Activated CD4-positive, alpha-beta T cell treated with anti-CD3 and anti-CD28 coated beads, Interleukin-2, amount 50 U/mL, for 16 hours (primary cell): ENCODE measurements at places on chromosomes 6 and 20.
A peak's percentile ranks its signal among the peaks of the same experiment; 100 is the strongest.

DNA sequence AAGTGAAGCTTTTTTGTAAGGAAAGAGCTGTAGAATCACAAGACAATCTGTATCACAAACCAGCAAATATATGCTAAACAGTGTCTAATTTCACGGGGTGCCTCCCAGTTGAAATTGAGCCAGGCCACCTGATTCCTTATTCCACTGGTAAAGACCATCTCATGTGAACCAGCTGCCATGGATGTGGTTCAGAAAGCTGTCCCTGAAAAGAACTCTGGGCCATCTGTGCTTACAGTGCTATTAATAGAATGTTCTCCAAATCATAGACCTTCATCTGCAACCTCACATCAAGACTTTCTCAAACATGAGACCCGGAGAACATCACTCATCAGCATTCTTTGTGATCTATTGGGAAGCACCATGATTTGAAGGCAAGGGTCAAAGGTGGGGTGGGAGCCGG is 89.7 kb downstream of the FBXO5 start:
- DNase-seq, result no peak

- DNase-seq, result peak; percentile 87
These were observed 5.8 kb upstream of the USP45 start for GRCh38 chr6:99520855-99521632.

DNA sequence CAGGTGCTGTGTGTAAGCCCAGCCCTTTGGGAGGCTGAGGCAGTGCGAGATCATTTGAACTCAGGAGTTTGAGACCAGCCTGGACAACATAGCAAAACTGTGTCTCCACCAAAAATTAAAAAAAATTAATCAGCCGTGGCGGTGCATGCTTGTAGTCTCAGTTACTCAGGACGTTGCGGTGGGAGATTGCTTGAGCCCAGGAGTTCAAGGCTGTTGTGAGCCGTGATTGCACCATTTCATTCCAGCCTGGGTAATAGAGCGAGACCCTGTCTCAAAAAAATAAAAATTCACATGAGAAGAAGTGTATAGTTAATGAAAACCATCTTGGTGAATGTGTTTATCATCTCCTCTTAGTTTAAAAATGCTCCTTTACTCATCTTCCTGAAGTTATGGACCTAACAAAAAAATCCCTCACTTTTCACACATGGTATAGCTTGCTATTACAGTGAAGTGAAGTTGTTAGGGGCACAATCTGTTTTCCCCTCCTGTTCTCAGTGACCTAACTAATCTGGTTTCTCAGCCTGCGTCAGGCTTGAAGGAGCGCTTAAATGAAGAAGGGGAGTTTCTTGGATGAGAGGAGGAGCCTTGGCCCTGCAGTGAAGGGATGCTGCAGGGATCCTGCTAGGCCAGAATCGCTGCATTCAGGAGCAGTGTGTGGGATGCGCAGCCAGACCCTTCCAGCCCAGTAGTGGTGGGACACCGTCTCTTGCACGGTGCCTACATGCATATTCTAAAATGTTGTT is 45.3 kb downstream of the JARID2 start:
- no peak for DNase-seq

- no peak for DNase-seq
These were observed 591.1 kb downstream of the PTPRT start for GRCh38 chr20:42598581-42598980.

DNA sequence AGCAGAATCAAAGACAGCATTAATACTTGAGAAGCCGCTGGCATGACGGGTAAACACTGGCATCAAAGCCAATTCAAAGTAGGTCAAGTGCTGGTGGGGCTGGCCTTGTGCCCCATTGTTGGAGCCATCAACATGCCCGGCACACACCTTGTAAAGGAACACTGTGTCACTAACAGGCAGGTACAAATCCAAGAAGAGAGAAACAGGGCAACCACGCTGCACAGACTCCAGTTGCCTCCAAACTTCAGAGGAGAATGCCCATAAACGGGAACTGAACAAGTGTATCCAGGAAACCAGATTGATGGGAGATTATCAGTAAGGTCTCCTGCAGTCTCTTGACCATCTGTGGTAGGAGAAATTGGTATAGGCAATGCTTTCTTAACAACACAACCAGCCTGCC is 127.0 kb upstream of the STXBP5 start:
- no peak for DNase-seq

GRCh38 chr20:37902504-37903313 is at the start of gene VSTM2L:
Gene VSTM2L (plus strand): TSS chr20:37903127. CDS start chr20:37903351, 224 bp downstream.
- DNase-seq, result peak; percentile 29

DNA sequence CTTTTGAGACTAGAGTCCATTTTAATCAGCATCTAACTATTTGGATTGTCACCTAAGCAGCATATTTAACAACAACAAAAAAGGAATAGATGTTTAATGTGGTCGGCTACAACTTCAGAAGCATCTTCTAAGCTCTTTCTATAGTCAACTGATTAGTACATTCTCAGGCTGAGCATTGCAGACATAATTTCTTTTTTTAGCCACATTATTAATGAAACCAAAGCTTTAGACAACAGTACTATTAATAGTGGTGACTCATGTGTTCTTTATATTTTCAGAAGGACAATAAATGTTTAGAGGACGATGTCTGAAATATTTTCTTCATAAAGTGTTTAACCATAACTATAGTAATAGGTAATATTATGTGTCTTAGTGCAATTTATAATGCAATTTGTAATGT is 52.4 kb downstream of the TPD52L1 start:
- DNase-seq, result no peak

- DNase-seq, result no peak
These were observed 110.6 kb downstream of the BACH2 start for GRCh38 chr6:90186026-90186425.

GRCh38 chr6:45818655-45819054 is 197.0 kb downstream of the CLIC5 start:
- no peak for DNase-seq

- peak; percentile 76 for DNase-seq
These were observed 2.7 kb downstream of the SLC32A1 start for GRCh38 chr20:38726804-38727606.

DNA sequence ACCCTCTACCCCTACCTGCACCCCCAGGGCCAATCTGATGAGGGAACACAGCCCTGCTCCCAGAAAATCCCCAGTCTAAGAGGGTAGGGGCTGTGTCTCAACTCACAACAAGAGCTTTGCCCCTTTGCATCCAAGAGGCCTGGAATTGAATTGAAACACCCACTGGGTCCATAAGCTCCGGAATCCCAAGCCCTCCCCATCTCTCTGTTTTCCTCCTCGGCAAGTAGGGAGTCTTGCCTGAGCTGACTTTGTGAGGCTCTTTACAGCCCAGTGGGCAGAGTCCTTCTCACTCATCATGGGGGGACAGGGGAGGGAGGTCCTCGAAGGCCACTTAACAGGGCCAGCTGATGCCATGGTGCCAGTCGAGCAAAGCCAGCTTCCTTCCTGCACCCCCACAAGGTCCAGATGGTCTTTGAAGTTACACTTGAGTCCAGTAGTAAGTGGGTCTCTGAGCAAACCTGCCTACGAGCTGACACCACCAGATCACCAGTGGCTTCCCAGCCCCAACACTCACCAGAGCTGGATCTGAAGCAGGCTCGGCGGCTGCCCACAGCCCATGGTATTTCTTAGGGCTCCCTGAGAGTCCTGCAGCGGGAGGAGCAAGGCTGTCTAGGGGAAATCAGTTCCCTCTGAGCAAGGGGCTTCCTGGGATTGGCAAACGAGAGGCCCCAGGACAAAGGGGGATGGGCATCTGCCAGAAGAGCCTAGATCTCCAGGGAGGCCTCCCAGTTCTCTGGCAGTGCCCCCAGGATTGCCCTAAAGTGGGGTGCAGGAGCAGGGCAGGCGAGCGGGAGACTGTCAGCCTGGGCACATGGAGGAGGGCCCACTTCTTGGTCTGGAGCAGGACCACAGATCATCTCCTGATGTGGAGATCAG is 144.5 kb downstream of the VEGFA start:
- no peak for DNase-seq

- no peak for DNase-seq
These were observed 34.9 kb downstream of the GCM1 start for GRCh38 chr6:53113742-53114141.

DNA sequence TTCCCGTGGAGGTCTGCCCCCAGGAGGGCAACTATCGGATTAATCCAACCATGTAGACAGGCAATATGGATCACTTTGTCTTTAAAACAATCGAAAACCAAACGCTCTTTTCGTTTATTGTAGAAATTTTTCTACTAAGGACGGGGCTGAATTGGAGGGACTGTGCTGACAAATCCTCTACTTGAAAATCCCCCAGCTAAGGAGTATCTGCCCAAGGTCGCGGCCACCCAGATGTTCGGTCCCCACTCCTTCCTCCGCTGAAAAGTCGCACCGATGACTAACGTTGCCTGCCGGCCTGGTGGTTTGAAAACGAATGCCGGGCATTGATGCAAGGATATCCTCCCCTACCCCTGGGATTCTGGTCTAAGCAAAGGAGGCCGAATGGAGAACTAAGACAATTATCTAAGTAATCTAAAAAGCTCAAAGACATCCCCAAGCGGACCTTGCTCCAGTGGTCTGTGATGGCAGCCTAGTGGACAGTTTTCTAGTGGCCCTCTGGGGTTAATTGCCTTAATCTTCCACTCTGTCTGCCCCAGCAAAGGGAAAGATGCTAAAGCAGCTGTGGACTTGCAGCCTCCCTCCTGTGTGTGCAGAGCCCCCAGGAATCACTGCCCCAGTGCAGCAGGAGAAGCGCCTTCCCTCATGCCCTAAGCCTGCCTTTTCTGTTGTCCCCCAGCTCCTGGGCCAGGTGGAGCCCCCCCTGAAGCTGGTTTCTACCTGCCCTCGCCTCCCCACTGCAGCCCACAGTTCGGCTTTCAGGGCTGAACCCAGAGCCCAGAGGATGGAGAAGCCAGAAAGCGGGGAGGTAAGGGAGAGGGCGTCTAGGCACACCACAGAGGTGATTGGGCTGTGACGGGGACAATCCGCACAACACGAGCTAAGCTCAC is 3.6 kb upstream of the FOXC1 start:
- no peak for DNase-seq

GRCh38 chr6:27139756-27140579 is 107.5 kb upstream of the PRSS16 start:
- no peak for DNase-seq

- no peak for DNase-seq
These were observed 16.7 kb downstream of the KCTD20 start for GRCh38 chr6:36459501-36459900.

GRCh38 chr6:3076320-3076719 is 8.0 kb downstream of the RIPK1 start:
- no peak for DNase-seq
